ENCODE measurements at places on chromosomes 2 and 18. TPM values are rescaled to one million over a fixed set of nuclear protein-coding genes. Genes with fewer than 3 reads are reported as not detected.

The MTCL1 gene
- total RNA-seq = 55.8 TPM

The POTEJ gene
- not detected for total RNA-seq

The SPAST gene
- total RNA-seq = 17.9 TPM

The IL1B gene
- total RNA-seq = 0.18 TPM

The UNC80 gene
- not detected for total RNA-seq

The KCNE4 gene
- total RNA-seq = 0.93 TPM

The CD302 gene
- total RNA-seq = 2.3 TPM

The PUM2 gene
- 47.2 TPM for total RNA-seq

The TMEM200C gene
- not detected for total RNA-seq

The EN1 gene
- 1.1 TPM for total RNA-seq

The IL36A gene
- total RNA-seq = not detected

The POMC gene
- total RNA-seq = not detected

The MROH2A gene
- total RNA-seq = 0.10 TPM

The PSMA8 gene
- total RNA-seq = not detected

The TUBA3D gene
- not detected for total RNA-seq

The XDH gene
- 1.1 TPM for total RNA-seq

The OSBPL6 gene
- 6.5 TPM for total RNA-seq

The PRPF40A gene
- 93.4 TPM for total RNA-seq

The RNF152 gene
- total RNA-seq = 0.02 TPM

The ACKR3 gene
- 32.3 TPM for total RNA-seq
